ENCODE measurements at places on chromosomes 12 and 14.

DNA sequence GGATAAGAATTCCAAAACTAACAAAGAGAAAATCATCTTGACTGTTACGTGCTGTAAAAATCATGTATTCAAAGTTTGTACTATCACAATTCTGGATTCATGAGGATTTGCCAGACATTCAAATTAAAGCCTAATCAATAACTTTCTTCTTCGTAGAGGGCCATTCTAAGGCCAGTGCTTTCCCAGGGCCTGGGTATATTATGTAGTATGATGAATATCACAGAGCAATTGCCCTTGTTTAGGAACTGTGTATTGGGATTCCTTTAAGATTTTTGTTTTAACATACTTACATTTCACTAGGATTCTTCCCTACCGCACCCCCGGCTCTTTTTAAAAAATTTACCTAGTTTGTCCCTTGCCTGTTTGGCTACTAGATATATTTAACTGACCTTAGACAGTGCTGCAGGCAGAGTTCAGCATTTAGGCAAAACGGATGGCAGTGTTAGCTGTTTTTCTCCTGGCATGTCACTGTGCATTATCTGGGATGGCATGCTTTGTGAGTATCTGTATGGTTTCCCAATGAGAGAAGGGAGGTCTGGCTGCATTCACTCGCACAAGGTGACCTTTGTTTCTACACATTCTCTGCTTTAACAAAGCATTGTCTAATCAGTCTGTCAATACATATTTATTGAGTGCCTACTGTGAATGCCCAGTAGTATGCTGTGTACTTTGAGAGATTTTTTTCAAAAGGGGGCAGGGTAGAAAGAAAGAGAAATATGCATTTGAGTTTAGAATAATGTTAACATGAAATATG is 63.3 kb downstream of the ERC1 start:
- DNase-seq: no peak

DNA sequence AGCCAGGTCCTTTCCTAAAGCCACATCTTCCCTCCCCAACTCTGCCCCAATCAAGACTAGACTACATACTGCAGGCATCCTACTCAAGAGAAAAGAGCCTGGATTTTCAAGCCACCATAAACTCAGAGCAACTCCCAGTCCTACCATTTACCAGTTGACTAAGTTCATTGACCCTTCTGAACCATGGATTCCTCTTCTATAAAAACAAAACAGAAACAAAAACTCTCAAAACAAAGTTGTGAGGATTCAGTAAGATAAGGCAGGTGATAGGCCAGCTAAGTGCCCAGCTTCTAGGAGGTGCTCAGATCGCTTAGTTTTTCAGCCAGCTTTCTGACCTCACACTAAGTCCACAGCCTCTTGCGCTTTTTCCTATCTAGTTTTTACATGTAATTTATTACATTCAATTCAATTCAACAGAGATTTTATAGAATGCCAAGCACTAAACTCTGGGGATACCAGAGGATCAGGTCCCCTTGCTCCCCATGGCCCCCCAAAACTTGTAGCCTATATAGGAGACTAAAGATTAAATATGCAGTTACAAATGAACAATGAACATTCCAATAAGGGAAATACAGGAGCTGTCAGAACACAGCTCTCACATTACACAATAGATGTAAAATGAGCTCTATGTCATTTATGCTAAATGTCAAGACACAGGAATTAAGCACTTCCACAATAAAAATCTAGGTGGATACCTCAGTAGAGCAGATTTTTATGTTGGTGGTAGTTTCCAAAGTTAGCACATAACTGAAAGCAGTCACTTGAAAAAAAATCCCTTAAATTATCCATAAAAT is 104.5 kb upstream of the EGLN3 start:
- no peak for DNase-seq

- peak; percentile 36 for DNase-seq
Observed at GRCh38 chr14:92471919-92472318, 41.7 kb upstream of the RIN3 start.

DNA sequence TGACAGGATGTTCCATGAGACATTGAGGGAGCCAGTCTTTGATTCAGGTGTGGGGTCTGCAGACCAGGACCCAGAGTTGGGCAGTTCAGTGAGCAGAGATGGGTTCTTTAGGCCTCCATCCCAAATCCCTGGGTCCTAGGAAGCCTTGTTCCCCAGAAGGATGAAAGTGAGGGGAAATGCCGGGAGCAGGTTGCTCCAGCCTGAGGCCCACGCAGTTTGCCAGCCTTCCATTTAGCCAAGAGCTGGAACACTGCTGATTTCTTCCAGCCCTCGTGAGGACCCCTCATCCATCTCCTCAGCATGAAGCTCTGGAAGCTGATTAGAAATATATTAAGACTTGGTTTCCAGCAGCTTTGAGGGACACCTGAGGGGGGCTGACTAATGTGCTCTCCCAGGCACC is 12.1 kb downstream of the C14orf132 start:
- DNase-seq: no peak

DNA sequence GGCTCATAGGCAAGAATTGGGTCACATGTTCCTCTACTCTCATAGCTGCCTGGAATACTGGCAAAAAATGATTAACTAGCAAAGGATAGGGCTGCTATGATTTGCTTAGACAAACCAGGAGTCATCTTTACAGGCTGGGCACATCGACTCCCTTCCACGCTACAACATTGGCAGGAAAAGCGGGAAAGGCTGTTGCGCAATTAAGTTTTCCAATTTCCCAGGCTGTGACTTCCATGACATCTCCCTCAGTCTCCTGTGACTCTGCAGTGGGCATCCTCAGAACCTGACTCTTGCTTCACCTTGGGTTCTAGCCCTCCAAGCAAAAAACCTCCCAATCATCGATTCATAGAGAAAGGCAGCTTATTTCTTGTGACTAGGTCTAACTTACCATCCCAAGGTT is 184.5 kb upstream of the E2F7 start:
- no peak for DNase-seq

DNA sequence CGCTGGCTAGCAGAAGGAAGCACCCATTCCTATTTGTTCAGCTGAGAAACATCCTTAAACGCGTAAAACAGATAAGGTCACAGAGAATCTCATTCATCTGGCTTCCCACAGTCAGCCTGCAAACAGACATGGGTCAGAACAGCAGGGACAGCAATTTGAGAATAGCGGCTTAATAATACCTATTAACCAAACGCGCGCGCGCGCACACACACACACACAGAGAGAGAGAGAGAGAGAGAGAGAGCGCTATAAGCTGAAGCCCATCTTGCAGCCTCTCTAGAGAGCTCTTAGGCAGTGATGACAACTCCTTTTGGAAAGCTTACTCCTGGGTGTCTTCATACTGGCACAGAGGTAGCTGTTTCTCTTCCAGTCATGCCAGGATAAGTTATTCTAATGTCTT is 26.4 kb downstream of the TMEM132D start:
- no peak for DNase-seq

All from mesothelial cell of epicardium (in vitro differentiated cells).